Mesendoderm (in vitro differentiated cells): ENCODE measurements at places on chromosomes 1 and 21.

GRCh38 chr1:94819945-94820746 lies at the start of gene SLC44A3:
Gene SLC44A3 (plus strand): TSS chr1:94820357. CDS start chr1:94820452, 95 bp downstream.
- no peaks in the 10 kb centered on the region for H3K36me3 ChIP-seq
- H3K27me3 ChIP-seq: no peaks in the 10 kb centered on the region
- H3K27ac ChIP-seq: no peak within 1 kb of the TSS
- peaks cover 3% of the 10 kb centered on the region for H3K4me1 ChIP-seq

GRCh38 chr1:227893300-227893948 lies 54.3 kb downstream of the WNT9A start:
- no peak overlapping the region for H3K27ac ChIP-seq
- H3K27me3 ChIP-seq: no peaks in the 10 kb centered on the region
- H3K4me1 ChIP-seq: peaks cover 3% of the 10 kb centered on the region
- DNase-seq: no peak
- no peak overlapping the region for H3K4me3 ChIP-seq

GRCh38 chr1:154857022-154857421 lies 13.1 kb downstream of the KCNN3 start:
- no peak overlapping the region for H3K4me3 ChIP-seq
- H3K4me1 ChIP-seq: no peaks in the 10 kb centered on the region
- no peak overlapping the region for H3K27ac ChIP-seq
- no peak for DNase-seq

GRCh38 chr1:200724064-200724463 lies 14.6 kb upstream of the CAMSAP2 start:
- H3K27ac ChIP-seq: no peak overlapping the region
- no peaks in the 10 kb centered on the region for H3K27me3 ChIP-seq
- H3K4me3 ChIP-seq: no peak overlapping the region

- H3K4me3 ChIP-seq: no peak overlapping the region
- H3K36me3 ChIP-seq: no peaks in the 10 kb centered on the region
- no peak for DNase-seq
- no peaks in the 10 kb centered on the region for H3K4me1 ChIP-seq
- no peaks in the 10 kb centered on the region for H3K27me3 ChIP-seq
- H3K27ac ChIP-seq: no peak overlapping the region
These were observed 52.3 kb upstream of the TBX15 start for GRCh38 chr1:119040489-119040888.

GRCh38 chr1:15578921-15579682 lies 5.7 kb downstream of the AGMAT start:
- no peaks in the 10 kb centered on the region for H3K4me1 ChIP-seq
- no peak for DNase-seq
- no peaks in the 10 kb centered on the region for H3K36me3 ChIP-seq
- no peak overlapping the region for H3K27ac ChIP-seq
- no peak overlapping the region for H3K4me3 ChIP-seq

GRCh38 chr21:46402421-46402820 lies 56.3 kb upstream of the DIP2A start:
- no peaks in the 10 kb centered on the region for H3K27me3 ChIP-seq
- no peaks in the 10 kb centered on the region for H3K4me1 ChIP-seq
- H3K36me3 ChIP-seq: peaks cover 6% of the 10 kb centered on the region
- no peak overlapping the region for H3K27ac ChIP-seq
- H3K4me3 ChIP-seq: no peak overlapping the region
- peak; percentile 23 for DNase-seq
